Hematopoietic multipotent progenitor cell treated with erythropoietin and hydrocortisone succinate and interleukin-3 and kit ligand, for 17 days (in vitro differentiated cells): ENCODE measurements at places on chromosomes 5 and 9.

- no peak for DNase-seq
These were observed 14.2 kb downstream of the SPATA31E1 start for GRCh38 chr9:87896891-87897290.

DNA sequence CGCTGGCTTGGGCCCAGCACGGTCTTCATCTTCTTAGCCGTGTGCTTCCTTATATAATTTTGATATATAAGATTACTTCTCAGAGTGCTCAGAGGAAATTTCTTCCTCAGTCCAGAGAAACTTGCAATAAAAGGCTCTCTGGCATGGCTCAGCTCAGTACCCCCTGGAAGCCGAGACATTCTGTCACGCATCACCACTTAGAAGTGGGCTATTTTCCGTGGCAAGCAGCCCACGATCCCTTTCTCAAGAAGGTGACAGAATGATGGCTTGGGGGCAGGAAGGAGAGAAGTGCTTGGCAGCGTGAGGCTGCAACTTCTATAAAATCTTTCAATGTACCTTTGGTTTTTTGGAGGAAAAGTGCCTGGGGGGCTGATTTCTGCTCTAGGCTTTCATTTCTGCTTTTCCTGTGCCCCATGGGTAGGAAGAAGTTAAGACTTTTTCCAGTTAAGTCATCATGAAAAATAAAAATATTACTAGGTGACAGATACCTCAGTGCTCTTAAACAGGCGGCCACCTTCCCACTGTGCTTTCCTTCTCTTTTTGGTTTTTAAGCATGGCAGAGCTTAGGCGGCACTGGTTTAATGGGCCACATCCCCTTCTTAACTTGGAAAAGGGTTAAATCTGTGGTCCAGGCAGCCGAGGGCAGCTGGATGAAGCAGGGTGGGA, 104.6 kb downstream of the MVB12B start:
- no peak for DNase-seq

DNA sequence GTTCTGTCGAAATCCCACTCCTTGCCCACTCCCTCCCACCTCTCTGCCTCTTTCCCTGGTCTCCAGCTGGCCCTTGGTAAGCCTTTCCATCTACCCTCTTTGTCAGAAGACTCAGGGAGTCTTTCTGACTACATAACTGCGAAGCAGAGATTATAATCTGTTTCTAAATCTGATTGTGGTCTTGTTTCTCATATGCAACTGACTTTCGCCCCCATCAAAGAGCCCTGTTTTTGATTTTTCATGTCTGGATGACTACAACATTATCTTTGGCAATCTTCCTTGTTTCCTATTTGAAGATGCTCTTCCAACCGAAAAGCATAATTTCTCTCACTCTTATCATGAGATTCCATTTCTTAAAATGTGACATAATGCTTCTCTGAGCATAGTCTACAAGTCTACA, 218.2 kb upstream of the ADAMTSL1 start:
- no peak for DNase-seq

DNA sequence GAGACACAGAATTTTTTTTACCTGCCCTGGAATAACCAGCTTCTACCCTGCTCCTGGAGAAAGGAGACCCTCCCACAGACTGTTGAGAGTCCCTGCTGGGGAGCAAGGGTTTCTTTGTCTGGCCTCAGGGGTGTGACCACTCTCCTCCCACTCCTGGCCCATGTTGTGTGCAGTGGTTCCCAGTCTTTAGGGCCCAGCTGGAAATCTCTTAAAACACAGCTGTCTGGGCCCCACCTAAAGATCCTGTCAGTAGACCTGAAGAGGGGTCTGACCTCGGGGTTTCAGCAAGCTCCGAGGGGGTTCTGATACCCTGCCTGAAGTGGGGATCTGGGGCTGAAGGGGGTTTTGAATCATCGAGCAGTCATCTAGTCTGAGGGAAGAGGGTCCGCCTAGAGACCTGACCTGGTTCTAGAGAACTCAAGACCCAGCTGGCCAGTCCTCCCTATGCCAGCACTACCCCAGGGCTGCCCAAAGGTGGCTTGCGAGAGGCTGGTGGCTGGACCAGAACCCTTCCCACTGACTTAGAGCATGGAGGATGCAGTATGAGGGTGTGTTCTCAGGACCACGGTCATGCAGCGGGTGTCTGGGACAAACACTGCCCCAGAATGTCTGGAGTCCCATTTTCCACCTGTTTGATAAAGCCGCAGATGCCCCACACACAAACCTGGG, 8.1 kb upstream of the UNC5A start:
- DNase-seq, result no peak

DNA sequence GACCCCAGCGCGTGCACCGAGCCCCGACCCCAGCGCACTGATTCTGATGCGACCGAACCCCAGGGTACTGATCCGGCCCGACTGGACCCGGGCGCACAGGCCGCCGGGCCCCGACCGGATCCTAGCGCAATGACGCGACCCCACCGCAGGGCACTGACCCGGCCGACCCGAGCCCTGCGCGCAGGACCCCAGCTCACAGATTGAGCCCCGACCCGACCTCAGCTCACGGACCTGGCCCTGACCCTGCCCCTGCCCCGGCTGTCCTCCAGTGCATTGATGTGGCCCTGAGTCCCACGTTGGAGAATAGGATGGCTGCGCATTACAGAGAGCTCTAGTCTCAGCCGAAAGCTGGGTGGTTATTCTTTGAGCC, 438 bp downstream of the TRIP13 start:
- DNase-seq, result no peak

DNA sequence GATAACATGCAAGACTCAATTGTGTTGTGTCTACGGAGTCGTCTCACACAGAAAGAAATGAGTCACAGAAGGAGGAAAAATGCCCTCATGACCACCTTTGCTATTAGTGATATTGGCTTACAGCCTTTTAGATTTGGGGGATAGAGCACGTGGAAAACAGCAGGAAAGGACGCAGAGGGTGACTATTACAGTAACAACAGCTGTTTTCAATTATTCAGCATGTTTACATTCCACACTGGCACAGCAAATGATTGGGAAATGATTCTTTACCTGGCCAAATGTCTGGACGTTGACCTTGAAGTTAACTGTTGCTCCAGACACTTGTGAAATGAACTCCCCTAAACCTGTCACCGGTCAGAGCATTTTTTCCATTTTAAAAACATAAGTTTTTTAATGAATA, 46.8 kb downstream of the APTX start:
- no peak for DNase-seq

DNA sequence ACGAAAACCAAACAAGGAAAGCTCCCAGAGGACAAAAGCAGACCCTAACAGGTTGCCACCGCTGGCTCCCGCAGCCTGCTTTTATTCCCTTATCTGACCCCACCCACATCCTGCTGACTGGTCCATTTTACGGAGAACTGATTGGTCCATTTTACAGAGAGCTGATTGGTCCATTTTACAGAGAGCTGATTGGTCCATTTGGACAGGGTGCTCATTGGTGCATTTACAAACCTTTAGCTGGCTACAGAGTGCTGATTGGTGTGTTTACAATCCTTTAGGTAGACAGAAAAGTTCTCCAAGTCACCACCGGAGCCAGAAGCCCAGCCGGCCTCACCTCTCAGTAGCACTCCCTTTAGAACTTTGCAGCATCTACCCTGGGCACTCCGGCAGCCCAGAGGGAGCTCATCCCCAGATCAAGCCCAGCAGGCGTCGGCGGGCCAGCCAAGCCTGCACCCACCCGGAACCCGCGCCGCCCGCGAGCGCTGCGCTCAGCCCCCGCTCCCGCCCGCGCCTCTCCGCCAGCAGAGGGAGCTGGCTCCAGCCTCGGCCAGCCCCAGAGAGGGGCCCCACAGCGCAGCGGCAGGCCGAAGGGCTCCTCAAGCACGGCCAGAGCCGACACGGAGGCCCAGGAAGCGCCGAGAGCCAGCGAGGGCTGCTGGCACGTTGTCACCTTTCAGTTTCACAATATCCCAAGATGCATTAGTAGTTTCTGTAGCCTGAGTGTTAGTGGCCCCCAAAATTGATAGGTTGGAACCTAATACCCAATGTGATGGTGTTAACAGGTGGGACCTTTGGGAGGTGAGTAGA, 35.3 kb upstream of the CLPTM1L start:
- no peak for DNase-seq

DNA sequence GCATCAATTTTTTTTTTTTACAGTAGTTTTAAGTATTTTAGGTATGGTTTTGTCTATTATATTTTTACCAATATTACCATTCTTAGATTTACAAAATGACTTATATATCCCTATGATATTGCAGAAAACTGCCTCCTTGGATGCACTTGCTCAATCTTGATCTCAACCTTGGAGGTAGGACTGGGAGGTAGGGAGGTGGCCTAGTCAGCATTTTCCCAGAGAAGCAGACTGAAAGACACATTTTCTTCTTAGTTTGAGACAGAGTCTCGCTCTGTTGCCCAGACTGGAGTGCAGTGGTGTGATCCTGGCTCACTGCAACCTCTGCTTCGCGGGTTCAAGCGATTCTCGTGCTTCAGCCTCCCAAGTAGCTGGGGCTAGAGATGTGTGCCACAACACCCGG, 175.3 kb upstream of the SH3GL2 start:
- no peak for DNase-seq

- DNase-seq, result no peak
These were observed 1.2 kb upstream of the PHF2 start for GRCh38 chr9:93574900-93575795.

- DNase-seq, result no peak
These were observed 164.9 kb downstream of the KCTD16 start for GRCh38 chr5:144335561-144335960.

GRCh38 chr9:130339306-130339705, 73.7 kb downstream of the HMCN2 start:
- DNase-seq, result no peak

- no peak for DNase-seq
These were observed 51.4 kb downstream of the PPIC start for GRCh38 chr5:122985006-122985700.

DNA sequence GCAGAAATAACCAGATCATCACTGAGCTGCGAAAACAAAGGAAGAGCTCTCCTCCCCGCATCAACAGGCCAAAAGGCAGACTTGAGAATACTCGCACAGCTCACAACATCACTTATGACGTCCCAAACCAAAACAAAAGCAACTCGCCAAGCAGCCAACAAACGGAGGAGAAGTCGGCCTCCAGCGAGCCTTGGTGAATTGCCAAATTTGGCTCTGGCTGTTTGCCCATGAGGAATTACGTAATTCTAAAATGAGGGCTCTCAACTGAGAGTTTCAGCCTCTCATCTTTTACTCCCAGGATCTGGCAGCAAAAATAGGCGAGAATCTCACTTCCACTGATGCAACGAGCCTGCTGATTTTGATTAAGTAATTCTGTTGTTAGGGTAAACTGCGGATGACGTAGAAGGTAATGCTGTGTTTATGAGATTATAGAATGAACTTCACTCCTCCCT, 51.7 kb upstream of the SEMA6A start:
- no peak for DNase-seq

DNA sequence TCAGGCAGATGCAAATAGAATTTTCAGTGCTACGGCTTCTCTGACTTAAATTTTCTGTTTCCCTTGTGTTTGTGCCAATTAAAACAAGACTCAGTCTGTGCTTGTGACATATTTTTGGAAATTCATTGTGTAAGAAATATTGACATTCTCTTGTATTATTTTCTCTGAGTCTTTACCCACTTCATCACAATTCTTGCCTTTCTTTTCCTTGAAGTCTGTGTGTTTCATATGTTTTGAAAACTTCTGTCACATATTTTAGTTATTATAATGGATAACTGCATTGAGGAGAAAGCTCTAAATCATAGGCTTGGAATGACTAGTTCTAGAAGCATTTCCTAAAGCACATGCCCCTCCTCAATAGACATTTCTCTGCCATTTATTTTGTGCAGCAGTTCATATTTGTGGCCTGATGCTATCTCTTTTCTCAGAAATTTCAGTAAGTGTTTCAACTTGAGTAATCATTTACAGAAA, 206.6 kb downstream of the PALM2AKAP2 start:
- DNase-seq, result no peak

DNA sequence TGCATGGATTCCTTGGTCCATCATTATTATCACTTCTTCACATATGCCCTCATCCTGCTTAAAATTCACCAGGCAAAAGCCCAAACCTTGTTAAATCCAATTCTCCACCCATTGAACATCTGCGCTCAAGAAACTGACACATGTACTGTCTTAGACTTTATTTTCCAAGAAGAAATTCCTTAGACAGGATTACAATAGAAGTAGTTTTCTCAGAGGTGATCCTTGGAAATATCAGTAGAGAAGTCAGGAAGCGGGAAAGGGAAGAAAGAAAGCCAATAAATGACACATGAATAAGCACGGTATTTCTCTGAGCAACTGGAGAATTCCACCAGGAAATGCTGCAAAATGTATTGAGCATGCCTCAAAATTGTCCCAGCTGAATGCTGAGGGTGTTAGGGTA, 90.2 kb downstream of the FOXD1 start:
- DNase-seq, result no peak

- DNase-seq, result no peak
These were observed 66.8 kb upstream of the TXNDC8 start for GRCh38 chr9:110404473-110404872.

- DNase-seq, result peak; percentile 92
These were observed 526 bp upstream of the GALNT10 start for GRCh38 chr5:154189819-154190594.

- no peak for DNase-seq
These were observed 2.0 kb downstream of the ISL1 start for GRCh38 chr5:51385216-51385615.
